ENCODE measurements at places on chromosomes 6 and 20.
A peak's percentile ranks its signal among the peaks of the same experiment; 100 is the strongest.

GRCh38 chr6:45470131-45470738 lies 92.5 kb upstream of the SUPT3H start:
- no peak for DNase-seq

- DNase-seq: no peak
Measured at GRCh38 chr6:139152088-139152891, 17.4 kb downstream of the HECA start.

DNA sequence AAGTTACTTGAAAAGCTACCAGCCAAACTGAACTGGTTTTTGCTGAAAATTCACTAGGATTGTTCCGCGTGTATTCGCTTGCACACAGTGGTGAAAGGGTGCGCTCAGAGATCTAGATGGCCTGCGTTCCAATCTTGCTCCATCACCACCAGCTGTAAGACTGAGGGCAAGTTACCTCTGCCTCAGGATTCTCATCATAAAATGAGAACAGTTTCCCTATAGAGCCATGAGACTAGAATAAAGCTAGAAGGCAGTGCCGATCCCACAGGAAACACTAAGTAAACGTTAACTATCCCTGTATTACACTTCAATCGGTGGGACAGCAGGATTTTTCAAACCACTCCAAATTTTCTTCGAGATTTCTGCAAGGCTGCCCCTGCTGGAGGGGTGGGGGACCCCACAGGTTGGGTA lies 838 bp downstream of the AHCY start:
- DNase-seq: no peak

- DNase-seq: peak; percentile 76
Measured at GRCh38 chr20:53216856-53217576, 244.9 kb downstream of the TSHZ2 start.

DNA sequence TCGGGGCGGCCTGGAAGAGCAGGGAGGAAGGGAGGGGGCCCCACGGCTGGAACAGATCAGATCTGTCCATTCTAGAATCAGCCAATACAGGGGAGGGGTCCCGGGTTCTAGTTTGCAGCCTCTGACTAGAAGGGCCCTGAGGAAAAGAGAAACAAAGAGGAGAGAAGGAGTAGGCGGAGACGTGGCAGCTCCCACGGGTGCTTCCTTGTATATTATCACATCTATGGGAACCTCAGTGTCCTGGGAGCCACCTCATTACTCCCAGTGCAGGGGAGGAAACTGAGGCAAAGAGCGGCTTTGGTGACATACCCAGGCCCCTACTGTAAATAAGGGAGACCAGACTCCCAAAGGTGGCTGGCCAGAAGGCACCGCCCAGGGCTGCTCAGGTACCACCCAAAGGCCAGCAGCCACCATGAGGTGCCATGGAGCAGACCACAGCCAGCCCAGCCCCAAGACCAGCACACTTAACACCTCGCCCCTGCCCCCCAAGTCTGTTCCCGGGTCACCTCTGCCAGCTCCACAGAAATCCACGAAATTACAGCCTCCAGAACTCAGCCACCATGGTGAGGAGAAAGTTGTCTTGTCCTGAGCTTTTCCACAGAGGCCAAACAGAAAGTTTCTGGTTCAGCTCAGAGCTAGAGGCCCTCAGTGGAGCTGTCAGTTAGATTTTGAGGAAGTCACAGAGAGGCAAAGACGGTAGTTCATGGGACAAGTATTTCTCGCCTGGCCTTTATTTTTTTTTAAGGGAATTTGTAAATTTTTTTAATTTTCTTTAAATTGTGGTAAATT lies 2.1 kb downstream of the ZC3H12D start:
- no peak for DNase-seq

DNA sequence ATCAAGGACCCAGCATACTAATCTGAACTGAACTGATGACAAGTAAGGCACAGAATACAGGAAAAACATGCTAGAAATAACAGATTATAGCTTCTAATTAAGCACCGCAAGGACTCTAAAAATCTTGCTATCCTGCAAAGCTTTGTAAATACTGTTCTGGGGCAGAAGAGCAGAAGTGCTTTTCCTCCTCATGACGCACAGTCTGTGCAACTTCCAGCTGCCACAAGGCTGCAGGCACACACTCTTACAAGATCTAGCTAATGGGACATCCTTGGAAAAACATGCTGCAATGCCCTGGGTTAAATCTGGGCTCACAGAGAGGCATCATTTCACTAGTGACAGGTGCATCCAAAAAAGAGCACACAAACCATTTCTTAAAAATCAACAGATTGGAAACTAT lies 188.6 kb downstream of the GJA10 start:
- no peak for DNase-seq

DNA sequence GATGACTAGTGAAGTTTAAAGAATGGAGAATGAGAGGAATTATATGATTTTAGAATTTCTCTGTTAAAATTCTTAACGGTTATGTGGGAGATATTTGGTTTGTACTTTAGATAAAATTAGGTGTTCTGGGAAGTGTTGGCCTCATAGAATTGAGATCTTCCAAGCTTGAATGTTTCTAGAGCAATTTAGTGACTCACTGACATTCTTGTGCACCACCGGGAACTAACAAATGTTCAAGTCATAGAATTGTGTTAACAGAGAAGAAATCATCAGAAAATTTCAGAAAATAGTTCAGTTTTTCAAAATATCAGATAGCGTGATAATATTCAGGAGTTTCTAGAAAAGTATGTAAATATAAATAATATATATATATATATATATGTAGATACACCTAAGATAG lies 67.9 kb upstream of the BMP5 start:
- no peak for DNase-seq

GRCh38 chr6:129989396-129989795 lies 29.0 kb upstream of the L3MBTL3 start:
- no peak for DNase-seq

DNA sequence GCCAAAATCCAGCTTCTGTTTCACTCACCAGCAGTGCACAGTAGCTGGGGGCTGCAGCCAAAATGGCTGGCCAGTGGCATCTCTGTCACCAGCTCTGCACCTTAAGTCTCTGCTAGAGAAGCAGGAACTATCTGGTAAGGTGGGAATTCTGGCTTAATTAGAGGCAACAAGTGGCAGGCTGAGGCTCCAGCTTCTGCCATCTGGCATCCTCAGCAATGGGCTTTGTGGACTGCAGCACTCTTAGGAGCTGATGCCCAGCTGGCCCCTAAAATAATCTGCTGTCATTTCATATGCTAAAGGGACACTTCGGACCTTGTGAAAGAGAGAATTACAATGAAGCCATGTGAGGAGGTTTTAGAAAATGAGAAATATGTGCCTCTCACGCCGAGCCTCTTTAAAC lies 4.6 kb upstream of the CLDN20 start:
- no peak for DNase-seq

GRCh38 chr6:56372406-56372995 lies 125.1 kb upstream of the COL21A1 start:
- DNase-seq: no peak

- no peak for DNase-seq
Measured at GRCh38 chr6:138226700-138227315, 8.5 kb upstream of the PBOV1 start.

DNA sequence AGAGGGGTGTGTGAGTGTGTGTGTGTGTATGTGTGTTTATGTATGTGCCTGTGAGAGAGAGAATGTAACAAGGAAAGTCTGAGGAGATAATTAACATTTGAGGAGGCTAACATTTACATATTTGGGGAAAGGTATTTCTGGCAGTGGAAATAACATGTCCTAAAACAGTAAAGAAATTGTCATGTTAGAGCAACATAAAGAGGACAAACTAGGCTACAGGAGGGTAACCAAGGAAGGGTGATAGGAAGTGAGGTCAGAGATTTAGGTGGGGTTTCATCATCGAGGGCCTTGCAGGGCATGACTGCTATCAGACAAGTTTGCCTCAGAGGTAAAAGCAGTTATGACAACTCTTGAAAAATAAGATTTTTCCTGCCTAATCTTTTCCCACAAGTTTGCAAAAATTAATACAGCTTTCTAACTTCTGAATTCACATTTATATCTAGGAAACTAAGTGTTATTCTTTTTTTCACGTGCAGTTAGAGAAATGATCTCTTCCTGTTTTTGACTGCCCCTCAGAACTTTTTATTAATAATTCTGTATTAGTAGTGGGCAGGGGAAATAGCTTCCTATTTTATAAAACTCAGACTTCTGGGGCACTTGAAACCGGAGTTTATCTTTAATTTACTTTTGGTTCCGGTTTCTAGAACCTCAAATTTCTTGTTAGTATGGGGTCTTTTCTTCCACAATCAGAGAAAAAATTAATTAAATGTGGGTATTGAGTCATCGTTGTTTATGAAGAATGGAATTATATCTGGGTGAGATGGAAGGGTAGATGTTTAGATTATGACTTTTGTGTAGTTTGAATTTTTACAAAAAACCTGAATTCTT lies 30.5 kb upstream of the RHAG start:
- no peak for DNase-seq

- no peak for DNase-seq
Measured at GRCh38 chr20:47353239-47353691, 3.2 kb downstream of the ZMYND8 start.

DNA sequence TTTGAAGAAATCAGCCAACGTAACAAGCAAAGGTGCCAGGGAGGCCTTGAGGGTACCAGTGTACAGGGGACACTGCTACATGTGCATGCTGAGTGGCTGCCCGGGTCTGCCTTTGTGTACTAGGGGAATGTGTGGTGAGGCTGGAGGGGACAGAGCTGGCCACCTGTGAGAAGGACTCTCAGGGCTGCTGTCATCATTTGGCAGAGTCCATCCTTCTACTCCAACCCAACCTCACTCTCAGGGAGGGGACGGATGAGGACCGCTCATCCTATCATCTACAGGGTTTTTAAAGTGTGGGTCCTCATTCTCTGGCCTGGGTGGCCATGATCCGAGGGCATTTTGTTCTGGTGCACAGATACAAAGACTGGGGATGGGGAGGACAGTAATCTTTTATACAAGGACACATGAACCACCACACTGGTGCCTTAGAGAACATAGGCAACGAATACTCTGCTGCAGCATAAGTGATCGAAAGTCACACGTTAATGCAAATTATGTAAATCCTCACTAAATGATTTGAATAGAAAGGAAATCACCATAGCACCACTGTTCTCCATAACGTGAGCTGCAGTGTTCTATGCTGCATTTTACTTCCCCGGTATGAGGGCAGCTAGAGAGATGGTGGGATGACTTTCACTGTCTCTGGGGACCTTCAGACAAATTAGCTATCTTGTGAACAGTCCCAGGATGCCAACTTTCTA lies 181.4 kb downstream of the GMPR start:
- DNase-seq: no peak
